Activated T-helper 2 cell treated with anti-CD3 and anti-CD28 coated beads, Interferon-gamma antibody, Interleukin-2, Interleukin-4, amounts not matched to agents 10 μg/mL and 5 μg/mL and 100 μg/mL, durations not matched to agents 14 hours and 24 hours and 36 hours (primary cell): ENCODE measurements at places on chromosomes 6 and 20. TPM values are rescaled to one million over a fixed set of nuclear protein-coding genes. Genes with fewer than 3 reads are reported as not detected.
A peak's percentile ranks its signal among the peaks of the same experiment; 100 is the strongest.

The PTPN1 gene
- total RNA-seq = 93.2 and 94.6 TPM in 2 replicates

The ACTL10 gene
- 2.6 and 3.3 TPM in 2 replicates for total RNA-seq

The SIRPA gene
- total RNA-seq = not detected in 2 replicates

The MUC21 gene
- total RNA-seq = not detected in 2 replicates

The BCKDHB gene
- 17.5 and 18.5 TPM in 2 replicates for total RNA-seq

The MEI4 gene
- total RNA-seq = not detected in 2 replicates

The HCRTR2 gene
- not detected in 2 replicates for total RNA-seq

The LRRC1 gene
- total RNA-seq = 1.9 and 3.4 TPM in 2 replicates

The APOM gene
- total RNA-seq = 2.3 and 2.4 TPM in 2 replicates

The GLP1R gene
- total RNA-seq = 0.05 and 0.14 TPM in 2 replicates

GRCh38 chr6:132763269-132763668, 5.6 kb upstream of the VNN2 start:
- peak; percentile 50 for DNase-seq
- H3K36me3 ChIP-seq = peaks cover 5% of the 10 kb centered on the region
- peaks cover 32% of the 10 kb centered on the region for H3K4me1 ChIP-seq
- H3K27ac ChIP-seq = peak overlapping the region; percentile 40
- peak overlapping the region; percentile 60 for H3K4me3 ChIP-seq

- H3K36me3 ChIP-seq = peaks cover 22% of the 10 kb centered on the region
- H3K4me1 ChIP-seq = peaks cover 4% of the 10 kb centered on the region
- H3K27me3 ChIP-seq = no peaks in the 10 kb centered on the region
- no peak for DNase-seq
Observed at GRCh38 chr20:49549801-49550551, 18.0 kb downstream of the PTGIS start.

DNA sequence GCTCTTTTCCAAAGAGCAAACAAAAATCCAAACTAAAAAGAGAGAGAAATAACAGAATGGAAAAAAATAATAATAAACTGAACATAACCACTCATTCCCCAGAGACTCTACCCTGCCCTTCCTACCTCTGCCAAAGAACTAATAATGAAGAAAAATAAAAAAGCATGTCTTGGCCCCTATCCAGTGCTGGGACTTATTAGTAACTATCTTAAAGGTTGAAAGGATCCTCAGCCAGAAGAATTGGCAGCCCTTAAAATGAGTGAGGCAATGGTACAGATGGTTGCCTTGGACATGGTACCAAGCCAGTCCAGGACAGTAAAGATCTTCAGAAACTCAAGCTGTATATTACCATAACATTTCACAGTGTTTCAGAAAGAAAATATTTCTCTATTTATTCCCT, 279.3 kb downstream of the HACE1 start:
- H3K27me3 ChIP-seq = no peaks in the 10 kb centered on the region
- no peaks in the 10 kb centered on the region for H3K4me1 ChIP-seq
- H3K36me3 ChIP-seq = no peaks in the 10 kb centered on the region
- DNase-seq = no peak
- no peak overlapping the region for H3K4me3 ChIP-seq
- H3K27ac ChIP-seq = no peak overlapping the region

- H3K4me1 ChIP-seq = no peaks in the 10 kb centered on the region
- no peak for DNase-seq
- no peak overlapping the region for H3K4me3 ChIP-seq
- H3K27me3 ChIP-seq = peaks cover 4% of the 10 kb centered on the region
- H3K27ac ChIP-seq = no peak overlapping the region
- H3K36me3 ChIP-seq = no peaks in the 10 kb centered on the region
Observed at GRCh38 chr6:39891976-39892375, 42.3 kb downstream of the MOCS1 start.

DNA sequence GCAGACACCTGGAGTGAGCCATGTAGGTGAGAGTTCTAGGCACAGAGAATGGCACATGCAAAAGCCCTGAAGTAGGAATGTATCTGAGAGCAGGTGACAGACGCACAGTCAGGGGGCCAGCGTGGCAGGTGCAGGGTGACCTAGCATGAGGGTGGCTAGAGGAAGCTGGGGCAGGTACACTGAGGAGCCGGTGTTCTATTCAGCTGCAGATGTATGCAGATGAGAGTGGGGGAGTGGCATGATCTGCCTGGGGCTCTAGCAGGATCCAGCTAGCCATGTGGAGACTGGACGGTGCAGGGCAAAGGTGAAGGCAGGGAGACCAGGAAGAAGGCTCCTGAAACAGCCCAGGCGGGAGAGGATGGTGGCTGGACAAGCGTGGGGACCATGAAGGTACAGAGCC, 10.7 kb downstream of the PEDS1 start:
- H3K4me3 ChIP-seq = no peak overlapping the region
- H3K36me3 ChIP-seq = peaks cover 54% of the 10 kb centered on the region
- H3K27ac ChIP-seq = peak overlapping the region; percentile 12
- H3K27me3 ChIP-seq = no peaks in the 10 kb centered on the region

DNA sequence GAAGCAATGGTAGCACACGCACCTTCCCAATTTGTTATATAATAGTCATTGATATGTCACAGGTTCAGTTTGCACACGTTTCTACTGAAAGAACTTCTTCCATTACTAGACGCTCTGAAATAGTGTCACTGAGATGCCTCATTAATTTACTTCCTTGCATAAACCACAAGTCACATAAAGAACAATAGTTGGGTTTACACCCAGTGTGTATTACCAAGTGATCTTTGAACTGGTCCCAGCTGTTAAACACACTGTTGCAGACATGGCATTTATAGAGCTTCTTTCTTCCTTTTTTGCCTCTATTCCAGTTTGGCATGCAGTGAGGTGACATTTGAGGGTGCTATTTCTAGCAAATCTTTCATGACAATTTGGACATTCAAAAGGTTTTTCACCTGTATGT, 245.3 kb downstream of the EPM2A start:
- no peak for DNase-seq
- H3K4me3 ChIP-seq = no peak overlapping the region
- no peak overlapping the region for H3K27ac ChIP-seq
- H3K4me1 ChIP-seq = no peaks in the 10 kb centered on the region
- no peaks in the 10 kb centered on the region for H3K27me3 ChIP-seq
- no peaks in the 10 kb centered on the region for H3K36me3 ChIP-seq

DNA sequence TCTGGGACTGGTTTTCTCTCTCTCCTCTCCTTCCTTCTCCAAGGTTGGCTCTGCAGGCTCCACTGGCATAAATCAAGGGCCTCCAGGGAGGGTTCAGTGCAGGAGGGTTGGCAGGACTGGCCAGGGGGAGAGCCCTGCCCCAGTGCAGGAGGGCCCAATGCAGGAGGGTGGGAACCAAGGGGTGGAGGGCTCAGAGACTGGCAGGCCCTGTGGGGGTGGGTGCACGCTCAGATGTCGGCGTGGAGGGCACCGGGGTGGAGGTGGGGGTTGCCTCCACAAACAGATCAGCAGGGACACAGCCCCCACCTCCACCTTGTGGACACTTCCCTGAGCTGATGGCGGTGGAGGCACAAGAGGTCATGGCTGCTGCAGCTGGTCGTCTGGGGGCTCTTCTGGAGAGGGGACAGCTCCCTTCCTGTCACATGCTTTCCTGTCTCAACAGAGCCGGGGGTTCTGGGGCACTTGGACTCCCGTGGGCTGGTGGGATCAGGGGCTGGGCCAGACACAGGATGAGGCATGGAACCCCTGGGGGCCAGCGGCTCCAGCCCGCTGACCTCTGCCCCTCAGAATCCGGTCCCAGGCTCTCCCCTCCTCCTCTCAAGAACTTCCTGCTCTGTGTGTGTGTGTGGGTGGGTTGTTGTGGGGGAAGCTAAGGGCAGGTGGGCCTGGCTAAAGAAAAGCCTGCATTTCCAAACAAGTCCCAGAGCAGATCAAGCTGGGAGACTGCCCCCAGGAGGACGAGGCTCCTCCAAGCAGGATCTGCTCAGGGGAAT, 2.7 kb upstream of the ABHD16B start:
- H3K4me1 ChIP-seq = peaks cover 12% of the 10 kb centered on the region
- H3K27me3 ChIP-seq = no peaks in the 10 kb centered on the region
- no peak overlapping the region for H3K4me3 ChIP-seq

- no peak overlapping the region for H3K4me3 ChIP-seq
- H3K4me1 ChIP-seq = peaks cover 6% of the 10 kb centered on the region
- H3K27me3 ChIP-seq = peaks cover 69% of the 10 kb centered on the region
- no peak for DNase-seq
- no peaks in the 10 kb centered on the region for H3K36me3 ChIP-seq
Observed at GRCh38 chr6:108134213-108134970, 31.4 kb upstream of the NR2E1 start.

DNA sequence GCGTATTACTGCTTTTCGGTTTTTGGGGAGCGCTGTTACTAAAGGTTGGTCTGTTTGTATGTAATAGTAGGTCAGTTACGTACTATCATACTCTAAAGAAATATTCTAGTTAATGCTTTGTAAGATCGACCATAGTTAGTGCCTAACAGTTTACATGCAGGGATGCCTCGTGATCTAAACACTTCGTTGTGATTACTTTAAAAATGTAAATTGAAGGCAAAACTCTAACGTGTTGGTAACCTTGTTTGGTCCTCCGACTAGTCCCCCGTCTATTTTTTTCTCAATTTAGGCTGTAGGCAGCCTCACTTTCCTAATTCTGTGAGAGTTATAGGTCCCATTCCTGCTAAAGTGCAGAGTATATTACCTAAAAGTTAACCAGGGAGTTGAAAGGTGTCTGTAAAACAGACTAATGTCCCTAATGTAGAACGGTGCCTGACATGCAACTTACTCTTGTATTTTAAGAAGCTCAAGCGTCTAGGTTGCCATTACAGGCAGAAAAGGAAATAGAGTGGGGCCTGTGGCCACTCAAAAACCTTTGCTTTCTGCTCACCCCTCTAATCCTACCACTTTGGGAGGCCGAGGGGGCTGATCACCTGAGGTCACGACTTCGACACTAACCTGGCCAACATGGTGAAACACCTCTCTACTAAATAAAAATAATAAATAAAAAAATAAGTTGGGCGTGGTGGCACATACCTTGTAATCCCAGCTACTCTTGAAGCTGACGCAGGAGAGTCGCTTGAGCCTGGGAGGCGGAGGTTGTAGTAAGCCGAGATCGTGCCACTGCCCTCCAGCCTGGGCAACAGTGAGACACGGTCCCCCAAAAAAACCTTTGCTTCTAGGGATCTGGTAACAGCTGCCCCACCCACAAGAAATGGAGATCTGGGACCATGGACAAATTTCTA, 37.8 kb downstream of the HFE start:
- H3K27me3 ChIP-seq = no peaks in the 10 kb centered on the region
- H3K4me1 ChIP-seq = peaks cover 50% of the 10 kb centered on the region
- peak overlapping the region; percentile 100 for H3K4me3 ChIP-seq
- peak; percentile 37 for DNase-seq
- H3K27ac ChIP-seq = peak overlapping the region; percentile 99
- peaks cover 31% of the 10 kb centered on the region for H3K36me3 ChIP-seq

- H3K27ac ChIP-seq = no peak overlapping the region
- H3K4me3 ChIP-seq = no peak overlapping the region
- no peaks in the 10 kb centered on the region for H3K27me3 ChIP-seq
- H3K4me1 ChIP-seq = no peaks in the 10 kb centered on the region
- no peak for DNase-seq
- no peaks in the 10 kb centered on the region for H3K36me3 ChIP-seq
Observed at GRCh38 chr6:18931086-18931485, 543.9 kb downstream of the RNF144B start.

- H3K27me3 ChIP-seq = no peaks in the 10 kb centered on the region
- peaks cover 80% of the 10 kb centered on the region for H3K36me3 ChIP-seq
- peaks cover 40% of the 10 kb centered on the region for H3K4me1 ChIP-seq
- peak overlapping the region; percentile 98 for H3K4me3 ChIP-seq
- DNase-seq = no peak
Observed at GRCh38 chr20:17969278-17969883, 563 bp downstream of the MGME1 start.

DNA sequence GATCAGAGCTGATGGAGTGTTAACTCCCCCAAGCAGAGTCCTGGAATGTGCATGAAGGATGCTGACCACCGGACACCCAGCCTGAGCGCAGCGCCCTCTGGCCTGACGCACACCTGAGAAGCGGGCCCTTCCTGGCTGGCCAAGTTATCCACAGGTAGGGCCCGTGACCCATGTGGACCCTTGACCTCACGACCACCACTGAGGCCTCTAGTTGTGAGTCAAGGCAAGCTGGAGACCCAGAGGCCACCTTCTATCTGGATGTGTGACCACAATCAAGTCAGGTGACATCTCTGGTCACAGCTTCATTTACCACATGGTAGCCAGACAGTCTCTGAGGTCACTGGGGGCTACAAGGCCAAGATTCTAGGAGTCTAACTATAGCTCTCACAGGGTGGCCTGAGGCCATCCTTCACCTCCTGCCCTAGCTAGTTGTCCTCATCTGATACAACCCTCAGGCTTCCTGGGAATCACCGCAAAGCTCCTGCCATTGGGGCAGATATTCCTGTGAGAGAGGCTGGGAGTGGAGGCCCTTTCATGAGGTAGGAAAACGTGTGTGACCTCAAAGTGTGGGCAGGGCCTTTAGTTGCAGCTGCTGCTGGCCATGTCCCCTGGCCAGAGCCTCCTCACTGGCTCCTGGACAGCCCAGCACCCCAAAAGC, 53.1 kb downstream of the DSTN start:
- H3K4me3 ChIP-seq = no peak overlapping the region
- H3K27ac ChIP-seq = no peak overlapping the region
- no peaks in the 10 kb centered on the region for H3K4me1 ChIP-seq
- DNase-seq = no peak
- peaks cover 32% of the 10 kb centered on the region for H3K36me3 ChIP-seq
- H3K27me3 ChIP-seq = no peaks in the 10 kb centered on the region

DNA sequence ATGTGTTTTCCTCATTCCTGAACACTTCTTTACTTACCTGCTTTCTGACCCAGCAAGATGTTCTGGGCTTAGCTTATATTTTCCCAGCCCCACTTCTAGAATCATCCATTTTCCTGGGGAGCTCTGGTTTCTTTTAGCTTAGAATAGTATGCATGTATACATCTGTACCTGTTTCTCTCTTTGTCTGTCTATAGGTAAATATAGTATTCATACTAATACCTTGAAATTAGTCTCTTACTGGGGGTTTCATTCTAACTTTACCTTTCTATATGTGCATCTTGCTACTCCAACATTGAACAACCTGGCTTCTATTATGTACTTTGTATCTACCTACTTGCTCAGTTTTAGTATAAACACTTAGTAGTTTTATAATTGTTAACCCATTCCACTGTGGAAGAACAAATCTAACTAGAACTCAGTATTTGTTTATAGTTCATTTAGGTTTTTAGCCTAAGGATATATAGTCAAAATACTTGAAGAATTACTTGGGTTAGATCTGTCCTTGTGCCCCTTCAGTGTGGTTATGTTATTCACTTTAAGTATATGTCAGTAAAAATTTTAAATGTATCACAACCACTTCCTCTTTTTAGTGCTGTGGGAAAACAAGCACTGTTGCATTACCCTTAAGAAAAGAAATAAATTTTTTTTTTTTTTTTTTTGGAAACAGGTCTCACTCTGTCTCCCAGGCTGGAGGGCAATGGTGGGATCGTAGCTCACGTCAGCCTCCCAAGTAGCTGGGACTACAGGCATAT, 54.0 kb downstream of the ASXL1 start:
- no peak overlapping the region for H3K4me3 ChIP-seq
- peaks cover 56% of the 10 kb centered on the region for H3K36me3 ChIP-seq
- peaks cover 40% of the 10 kb centered on the region for H3K4me1 ChIP-seq
- no peak for DNase-seq

DNA sequence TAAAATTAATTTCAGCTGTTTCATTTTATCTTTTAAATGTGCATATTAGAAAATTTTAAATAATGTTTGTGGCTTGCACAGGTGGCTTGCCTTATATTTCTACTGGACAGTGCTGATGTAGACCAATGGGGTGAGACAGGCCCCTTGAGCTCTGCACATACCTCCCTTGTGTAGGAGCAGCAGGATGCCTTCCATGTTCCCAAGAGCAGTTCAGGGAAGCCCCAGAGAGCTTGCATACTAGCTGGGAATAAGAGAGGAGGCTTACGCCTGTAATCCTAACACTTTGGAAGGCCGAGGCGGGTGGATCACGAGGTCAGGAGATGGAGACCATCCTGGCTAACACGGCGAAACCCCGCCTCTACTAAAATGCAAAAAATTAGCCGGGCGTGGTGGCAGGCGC, 61.4 kb downstream of the RFPL4B start:
- H3K27me3 ChIP-seq = no peaks in the 10 kb centered on the region
- no peak overlapping the region for H3K4me3 ChIP-seq
- no peak for DNase-seq
- H3K27ac ChIP-seq = no peak overlapping the region
- no peaks in the 10 kb centered on the region for H3K36me3 ChIP-seq
